ENCODE measurements at places on chromosomes 6 and 20.
A peak's percentile ranks its signal among the peaks of the same experiment; 100 is the strongest.

GRCh38 chr6:15500078-15500740, 162.6 kb downstream of the DTNBP1 start:
- no peak for DNase-seq

DNA sequence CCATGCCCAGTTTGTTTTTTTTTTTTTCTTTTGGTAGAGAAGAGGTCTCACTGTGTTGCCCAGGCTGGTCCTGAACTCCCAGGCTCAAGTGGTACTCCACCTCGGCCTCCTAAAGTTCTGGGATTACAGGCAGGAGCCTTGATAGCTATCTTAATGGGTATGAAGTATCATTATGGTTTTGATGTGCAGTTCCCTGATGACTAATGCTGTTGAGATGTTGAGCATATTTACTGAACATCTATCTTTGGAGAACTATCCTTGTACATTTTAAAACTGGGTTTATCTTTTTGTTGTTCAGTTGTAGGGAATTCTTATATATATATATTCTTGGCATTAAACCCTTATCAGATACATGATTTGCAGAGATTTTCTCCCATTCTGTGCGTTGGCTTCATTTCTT, 21.4 kb upstream of the MYL9 start:
- peak; percentile 41 for DNase-seq

- DNase-seq, result no peak
These were observed 94.6 kb upstream of the SUPT3H start for GRCh38 chr6:45472382-45472781.

DNA sequence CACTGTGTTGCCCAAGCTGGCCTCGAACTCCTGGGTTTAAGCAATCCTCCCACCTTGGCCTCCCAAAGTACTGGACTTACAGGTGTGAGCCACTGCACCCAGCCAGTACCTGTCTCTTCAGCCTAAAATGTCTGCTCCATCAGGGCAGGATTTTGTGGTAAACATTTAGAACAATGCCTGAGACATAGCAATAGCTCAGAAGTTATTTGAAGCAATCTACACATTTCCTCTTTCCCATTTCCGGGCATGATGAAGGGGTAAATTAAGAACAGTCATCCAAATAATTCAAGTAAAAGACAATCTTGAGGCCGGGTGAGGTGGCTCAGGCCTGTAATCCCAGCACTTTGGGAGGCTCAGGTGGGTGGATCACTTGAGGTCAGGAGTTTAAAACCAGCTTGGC, 69.0 kb upstream of the ZNF217 start:
- DNase-seq, result no peak

DNA sequence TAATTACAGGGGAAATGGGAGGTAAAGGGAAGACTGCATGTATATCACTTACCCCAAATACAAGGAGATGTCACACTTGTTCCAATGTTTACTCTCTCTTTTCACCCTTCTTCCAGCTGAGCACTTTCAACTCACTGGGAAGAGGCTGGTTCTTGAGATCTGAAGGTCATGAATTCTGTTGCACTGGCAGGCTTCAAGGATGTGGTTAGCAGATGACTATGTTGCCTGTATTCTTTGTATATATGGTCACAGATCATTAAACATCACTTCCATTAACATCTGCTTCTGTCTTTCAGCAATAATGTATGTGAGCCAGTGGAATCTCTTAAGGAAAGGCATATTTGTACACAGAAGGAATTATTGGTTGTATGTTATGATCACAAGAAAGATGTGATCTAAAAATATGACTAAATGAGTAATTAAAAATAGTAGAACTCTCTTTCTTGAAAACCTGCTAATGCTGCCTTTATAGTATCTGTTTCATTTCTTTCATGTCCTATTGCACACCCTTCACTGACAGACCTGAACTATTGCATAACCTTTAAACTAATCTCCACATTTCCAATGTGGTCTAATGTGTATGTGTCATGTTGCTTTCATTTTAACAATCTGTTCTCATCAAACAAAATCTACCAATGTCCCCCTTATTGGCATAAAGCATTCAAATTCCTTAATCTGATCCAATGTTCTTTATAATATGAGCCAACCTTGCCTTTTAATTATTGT, 131.4 kb upstream of the EPHA7 start:
- no peak for DNase-seq

- DNase-seq, result no peak
These were observed 453.2 kb upstream of the PTCHD4 start for GRCh38 chr6:48564036-48564820.

DNA sequence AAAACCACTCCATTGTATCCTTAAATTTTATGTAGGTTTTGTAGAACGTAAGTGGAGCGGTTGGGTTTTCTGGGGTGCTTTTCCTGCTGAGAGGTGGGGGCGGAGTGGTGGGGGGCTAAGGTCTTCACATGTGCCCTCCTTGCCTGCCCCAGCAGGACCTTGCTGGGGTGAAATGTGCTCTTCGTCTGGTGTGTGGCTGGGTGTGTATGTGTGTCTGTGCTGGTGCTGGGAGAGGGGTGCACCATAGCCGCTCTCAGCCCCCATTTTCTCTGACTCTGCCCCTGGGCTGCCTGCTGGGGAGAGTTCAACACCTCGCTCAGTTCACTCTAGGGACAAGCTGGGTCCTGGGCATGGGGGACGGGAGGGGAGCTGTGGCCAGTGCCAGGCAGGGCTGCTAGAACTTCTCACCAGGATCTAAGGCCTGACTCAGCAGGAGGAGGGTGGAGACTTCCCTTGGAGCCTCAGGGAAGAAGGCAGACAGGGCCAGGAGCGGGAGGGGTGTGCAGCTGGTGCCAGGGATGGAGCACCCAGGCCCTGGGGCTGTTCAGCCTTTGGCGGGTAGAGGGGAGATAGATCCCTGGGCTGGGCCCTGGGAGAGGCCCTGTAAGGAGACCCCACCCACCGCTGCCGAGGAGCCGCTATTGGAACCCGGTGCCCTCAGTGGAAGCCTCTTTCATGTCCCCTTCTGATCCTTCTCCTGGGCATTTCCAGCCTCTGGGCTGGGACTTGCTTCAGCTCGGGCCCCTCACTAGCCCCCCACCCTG, 4.8 kb downstream of the SOX18 start:
- no peak for DNase-seq

GRCh38 chr6:17291778-17292177, 10.6 kb downstream of the RBM24 start:
- DNase-seq, result no peak

GRCh38 chr6:11432713-11433450, 104.7 kb upstream of the TMEM170B start:
- DNase-seq, result no peak

DNA sequence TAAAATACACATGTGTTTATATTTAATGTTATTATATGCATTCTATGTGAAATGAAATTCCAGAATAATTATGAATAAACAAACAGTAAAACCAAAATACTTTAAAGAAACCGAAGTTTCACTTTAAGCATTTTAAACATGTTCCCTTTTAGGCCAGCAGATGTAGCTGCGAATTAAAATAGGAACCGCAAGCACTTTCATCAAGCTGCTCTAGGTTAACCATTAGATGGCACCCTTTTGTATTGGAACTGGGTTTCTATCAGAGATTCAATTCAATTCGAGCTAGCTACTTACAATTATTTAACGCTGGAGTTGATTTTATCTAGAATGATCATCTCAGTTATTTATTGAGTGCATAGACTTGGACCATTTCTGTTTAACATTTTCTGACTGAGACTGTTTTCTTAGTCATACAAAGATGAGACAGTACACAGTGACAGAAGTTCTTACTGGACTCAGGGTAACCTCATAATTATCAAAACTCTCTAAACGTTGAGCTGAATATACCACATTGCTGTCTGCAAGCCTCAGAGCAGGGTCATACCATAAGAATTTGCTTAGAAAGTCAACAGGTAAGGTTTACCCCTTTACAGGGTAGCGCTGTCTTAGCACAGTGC, 8.5 kb downstream of the TMEM242 start:
- DNase-seq, result peak; percentile 80

- DNase-seq, result no peak
These were observed 70.5 kb upstream of the PRL start for GRCh38 chr6:22367346-22367745.

DNA sequence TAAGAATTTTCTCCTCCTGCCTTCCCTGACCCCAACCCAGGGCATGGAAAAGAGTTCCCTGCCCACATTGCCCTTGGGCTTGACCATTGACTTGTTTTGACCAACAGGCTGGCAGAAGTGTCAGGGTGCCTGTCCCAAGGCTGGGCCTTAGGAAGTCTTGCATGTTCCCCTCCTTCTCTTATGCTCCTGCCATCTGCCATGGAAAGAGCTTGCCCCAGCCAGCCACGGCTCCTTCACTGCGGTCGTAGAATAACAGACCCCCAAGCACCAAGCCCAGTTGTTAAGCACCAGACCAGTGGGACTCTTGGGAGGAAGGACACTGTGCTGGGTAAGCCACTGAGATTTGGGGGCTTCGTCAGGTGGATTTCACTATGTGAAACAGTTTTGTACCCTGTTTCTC, 53.6 kb downstream of the SNX5 start:
- no peak for DNase-seq

- DNase-seq, result no peak
These were observed 8.4 kb downstream of the ENTPD6 start for GRCh38 chr20:25203871-25204320.

GRCh38 chr20:38109591-38110524, 55.2 kb downstream of the TGM2 start:
- no peak for DNase-seq

DNA sequence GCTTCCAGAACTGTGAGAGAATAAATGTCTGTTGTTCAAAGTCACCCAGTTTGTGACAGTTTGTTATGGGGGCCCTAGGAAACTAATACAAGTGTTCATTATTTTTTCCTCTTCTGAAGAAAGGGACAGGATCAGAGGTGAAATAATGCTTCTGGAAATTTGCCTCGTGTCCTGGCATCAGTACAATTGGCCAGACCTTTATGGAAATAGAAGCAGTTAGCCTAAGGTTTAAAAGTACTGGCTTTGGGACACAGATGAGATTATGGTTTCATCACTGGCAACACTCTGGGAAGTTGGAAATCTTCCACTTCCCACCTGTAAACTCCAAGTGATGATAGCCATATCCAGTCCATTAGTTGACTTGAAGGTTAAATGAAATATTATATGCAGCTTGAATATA, 88.7 kb downstream of the PLCB1 start:
- no peak for DNase-seq

GRCh38 chr6:30885999-30886896, 1.9 kb downstream of the DDR1 start:
- no peak for DNase-seq
